Epithelial cell of proximal tubule (primary cell): ENCODE measurements at places on chromosomes 1 and 21.

GRCh38 chr1:171254859-171255258 is 6.6 kb downstream of the FMO1 start:
- no peak for DNase-seq

GRCh38 chr1:145886390-145886789 is 724 bp upstream of the ANKRD35 start:
- no peak for DNase-seq

- no peak for DNase-seq
Measured at GRCh38 chr1:170205301-170205700, 59.5 kb downstream of the NTMT2 start.

- no peak for DNase-seq
Measured at GRCh38 chr1:45170151-45170742, 36.2 kb downstream of the ZSWIM5 start.

- no peak for DNase-seq
Measured at GRCh38 chr1:70090141-70090540, 115.2 kb downstream of the LRRC40 start.

- DNase-seq = no peak
Measured at GRCh38 chr1:18572022-18572880, 58.4 kb upstream of the PAX7 start.
